ENCODE measurements at places on chromosomes 7 and 10. TPM values are rescaled to one million over a fixed set of nuclear protein-coding genes. Genes with fewer than 3 reads are reported as not detected.

Gene ATG9B
- total RNA-seq = 1.2 TPM

Gene CCDC186
- 15.2 TPM for total RNA-seq

Gene CALHM3
- total RNA-seq = not detected

Gene OR2A12
- not detected for total RNA-seq

Gene LEP
- not detected for total RNA-seq

Gene RBP3
- not detected for total RNA-seq

Gene EEPD1
- total RNA-seq = 14.6 TPM

Gene LHPP
- 7.2 TPM for total RNA-seq

Gene RPP38
- 7.3 TPM for total RNA-seq

Gene RAB19
- not detected for total RNA-seq

Gene TMEM225B
- total RNA-seq = not detected

Gene TAS2R3
- 0.41 TPM for total RNA-seq

Gene BET1
- 10.8 TPM for total RNA-seq

Gene SP8
- total RNA-seq = not detected

Gene SORCS1
- total RNA-seq = 0.27 TPM

Gene EGFR
- total RNA-seq = 56.7 TPM

Gene PEX1
- total RNA-seq = 23.0 TPM

Gene ASAH2B
- 2.8 TPM for total RNA-seq

Gene CLCN1
- 0.68 TPM for total RNA-seq

Gene RET
- not detected for total RNA-seq

Gene CYP26A1
- not detected for total RNA-seq

Gene CFAP43
- total RNA-seq = 0.85 TPM
